HT1080 (cell line): ENCODE measurements at places on chromosomes 13 and 19. TPM values are rescaled to one million over a fixed set of nuclear protein-coding genes. Genes with fewer than 3 reads are reported as not detected.
A peak's percentile ranks its signal among the peaks of the same experiment; 100 is the strongest.

The MYO16 gene
- not detected in 2 replicates for total RNA-seq

The SLC10A2 gene
- total RNA-seq: not detected in 2 replicates

The SHISA2 gene
- total RNA-seq: 0.35 and 0.94 TPM in 2 replicates

The KLK12 gene
- not detected in 2 replicates for total RNA-seq

The LMTK3 gene
- total RNA-seq: 0.05 TPM in 1 of 2 replicates, not detected in the other

The IGFL3 gene
- 1.7 and 1.9 TPM in 2 replicates for total RNA-seq

- DNase-seq: no peak
These were observed 5.3 kb downstream of the SIX5 start for GRCh38 chr19:45763691-45764294.

DNA sequence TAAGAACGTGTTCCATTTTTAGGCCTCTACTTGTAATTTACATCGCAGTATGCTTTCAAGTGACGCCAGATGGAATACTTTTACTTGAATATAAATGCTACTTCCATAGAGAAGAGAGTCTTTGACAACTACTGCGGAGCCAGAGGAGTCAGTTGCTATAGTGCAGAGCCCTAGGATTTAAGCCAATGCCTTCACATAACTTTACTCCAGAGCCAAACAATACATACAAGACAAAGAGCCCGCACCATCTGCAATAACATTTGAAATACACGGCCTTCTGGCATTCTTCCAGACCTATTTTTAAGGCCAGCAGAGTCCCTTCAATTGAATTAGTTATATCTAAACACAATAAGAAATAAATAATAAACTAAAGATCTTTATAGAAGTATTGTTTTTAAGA is 59.4 kb downstream of the XPO4 start:
- DNase-seq: no peak

DNA sequence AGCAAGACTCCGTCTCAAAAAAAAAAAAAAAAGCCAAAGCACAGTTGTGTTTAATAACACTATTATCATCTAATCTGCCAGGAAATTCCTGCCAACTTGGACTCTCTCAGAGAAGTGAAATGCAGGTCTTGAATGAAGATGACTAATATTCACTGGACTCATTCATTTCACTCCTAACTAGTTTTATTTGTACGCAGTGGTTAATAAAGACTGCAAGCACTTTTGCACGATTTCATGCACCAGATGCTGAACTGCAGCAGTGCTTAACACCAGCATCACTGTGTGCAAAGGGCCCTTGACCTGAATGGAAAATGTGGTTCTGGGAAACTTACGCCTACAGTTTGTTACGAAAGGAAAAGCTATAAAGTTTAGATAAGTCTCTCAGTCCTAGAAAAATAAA is 63.3 kb downstream of the DHRS12 start:
- no peak for DNase-seq

GRCh38 chr13:112908342-112908741 is 60.7 kb upstream of the MCF2L start:
- DNase-seq: no peak

DNA sequence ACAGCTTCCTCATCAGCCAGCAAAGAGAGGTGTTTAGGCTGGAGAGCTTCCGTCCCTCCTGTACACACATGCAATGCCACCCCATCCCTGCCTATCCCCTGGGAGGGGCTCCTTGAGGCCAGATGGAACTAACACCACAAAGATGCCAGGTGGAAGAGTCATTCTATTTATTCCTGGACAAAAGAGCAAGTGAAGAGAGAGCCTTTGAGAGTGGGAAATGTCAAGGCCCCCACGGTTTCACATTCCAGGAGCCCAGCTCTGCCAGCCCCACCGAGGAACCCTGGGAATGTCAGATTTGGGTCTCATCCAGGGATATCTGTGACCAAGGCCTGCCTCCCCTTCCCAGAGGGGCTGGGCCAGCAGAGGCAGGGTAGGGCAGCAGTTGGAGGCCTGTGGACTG is 30.8 kb upstream of the IGFL1 start:
- no peak for DNase-seq

- DNase-seq: no peak
These were observed 13.6 kb downstream of the C19orf25 start for GRCh38 chr19:1465191-1466016.

GRCh38 chr13:85197431-85197830 is 601.8 kb downstream of the SLITRK6 start:
- peak; percentile 45 for DNase-seq

GRCh38 chr13:35888981-35889380 is 242.2 kb downstream of the DCLK1 start:
- DNase-seq: no peak
